ENCODE measurements at places on chromosomes 6 and 20.

DNA sequence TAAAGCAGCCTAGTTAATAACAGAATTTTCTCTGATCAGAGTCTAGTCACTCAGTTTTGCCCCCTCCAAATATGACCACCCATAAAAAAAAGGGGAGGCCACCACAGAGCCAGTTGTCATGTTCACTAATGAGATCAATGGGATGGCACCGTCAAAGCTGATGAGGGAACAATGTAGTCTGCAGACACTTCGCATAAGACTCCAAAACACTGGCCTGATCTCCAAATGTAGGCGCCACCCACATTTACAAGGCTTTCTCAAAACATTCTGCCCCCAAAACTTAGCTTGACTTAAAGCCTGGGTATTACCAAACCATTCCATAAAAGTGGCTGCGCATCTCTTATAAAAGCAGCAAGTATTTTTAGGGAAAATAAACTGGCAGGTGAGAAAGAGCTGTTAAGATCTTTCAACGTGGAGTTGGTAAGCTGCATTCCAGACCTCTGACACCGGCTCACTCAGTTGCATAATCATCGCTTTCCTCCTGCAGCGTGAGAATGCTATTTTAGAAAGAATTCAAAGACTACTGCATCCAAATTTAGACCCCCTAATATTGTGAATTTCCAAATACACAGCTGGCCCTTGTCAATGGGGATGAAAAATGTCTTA lies 59.3 kb downstream of the TBC1D7 start:
- no peak for DNase-seq

- DNase-seq: no peak
Observed at GRCh38 chr20:58965270-58966064, 15.6 kb upstream of the NELFCD start.

DNA sequence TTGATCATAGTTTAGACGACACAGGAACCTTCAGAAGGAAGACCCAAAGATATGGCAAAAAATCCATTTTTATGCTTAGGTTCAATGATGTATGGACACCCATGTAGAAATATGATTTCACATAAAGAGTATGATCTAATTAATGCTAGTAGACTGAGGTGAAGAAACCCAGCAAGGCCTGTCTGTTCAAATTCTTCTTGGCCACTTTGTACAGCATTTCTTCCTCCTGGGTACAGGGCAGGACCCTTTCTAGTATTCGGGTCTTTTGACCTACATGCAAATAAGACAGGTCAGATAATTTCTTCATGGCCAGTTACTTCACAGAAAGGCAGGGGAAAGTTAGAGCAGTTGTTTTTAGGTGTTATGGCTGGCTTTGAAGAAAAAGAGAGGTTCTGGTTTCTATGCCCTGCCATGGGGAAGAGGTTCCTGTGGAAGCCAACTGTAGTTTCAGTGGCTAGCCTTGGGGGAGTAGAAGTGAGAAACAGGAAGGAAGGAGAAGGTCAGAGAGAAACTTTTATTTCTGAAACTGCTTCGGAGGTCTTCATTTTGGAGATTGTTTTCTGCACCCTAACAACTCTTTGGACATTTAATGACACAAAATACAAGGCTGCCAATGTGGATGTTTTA lies 208.3 kb downstream of the PTPRK start:
- peak; percentile 60 for DNase-seq

GRCh38 chr20:47241345-47241781 lies 115.1 kb downstream of the ZMYND8 start:
- DNase-seq: no peak

GRCh38 chr20:25247518-25247955 lies 348 bp upstream of the PYGB start:
- peak; percentile 56 for DNase-seq

DNA sequence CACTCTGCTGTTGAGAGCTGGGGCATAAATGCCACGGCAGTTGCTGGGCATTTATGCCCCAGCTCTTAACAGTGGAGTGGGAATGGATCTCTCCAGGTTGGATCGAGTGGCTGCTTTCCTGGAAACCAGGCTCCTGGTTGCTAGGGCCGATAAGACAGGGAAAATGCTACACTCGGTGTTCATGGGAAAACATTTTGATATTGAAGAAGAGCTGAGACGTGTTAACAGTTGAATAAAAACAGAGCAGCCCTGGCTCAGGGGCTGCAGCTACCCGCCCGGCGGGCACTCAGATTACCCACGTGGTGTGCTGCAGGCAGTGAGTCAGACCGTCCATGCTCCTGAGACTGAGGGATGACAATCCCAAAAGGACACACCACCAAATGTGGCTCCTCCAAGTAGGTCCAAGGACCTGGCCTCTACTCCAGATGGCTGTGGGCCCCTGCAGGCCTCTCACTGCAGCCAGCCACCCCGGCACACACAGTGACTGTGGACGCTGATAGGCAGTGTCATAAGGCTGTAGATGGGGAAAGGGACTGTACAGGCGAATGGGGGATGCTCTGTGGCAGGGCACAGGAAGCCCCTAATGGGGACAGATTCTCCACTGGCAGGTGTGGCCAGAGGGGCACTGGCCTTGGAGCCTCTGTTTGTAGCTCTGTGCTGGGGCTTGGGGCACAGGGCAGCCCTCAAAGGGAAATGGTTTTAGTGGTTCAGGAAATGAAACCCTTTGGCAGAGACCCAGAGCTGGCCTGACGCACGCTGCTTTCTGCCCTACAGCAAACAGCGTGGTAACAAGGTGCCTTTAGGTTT lies 237.8 kb downstream of the LY86 start:
- DNase-seq: peak; percentile 90

GRCh38 chr6:89707766-89708165 lies 69.2 kb upstream of the LYRM2 start:
- DNase-seq: no peak

DNA sequence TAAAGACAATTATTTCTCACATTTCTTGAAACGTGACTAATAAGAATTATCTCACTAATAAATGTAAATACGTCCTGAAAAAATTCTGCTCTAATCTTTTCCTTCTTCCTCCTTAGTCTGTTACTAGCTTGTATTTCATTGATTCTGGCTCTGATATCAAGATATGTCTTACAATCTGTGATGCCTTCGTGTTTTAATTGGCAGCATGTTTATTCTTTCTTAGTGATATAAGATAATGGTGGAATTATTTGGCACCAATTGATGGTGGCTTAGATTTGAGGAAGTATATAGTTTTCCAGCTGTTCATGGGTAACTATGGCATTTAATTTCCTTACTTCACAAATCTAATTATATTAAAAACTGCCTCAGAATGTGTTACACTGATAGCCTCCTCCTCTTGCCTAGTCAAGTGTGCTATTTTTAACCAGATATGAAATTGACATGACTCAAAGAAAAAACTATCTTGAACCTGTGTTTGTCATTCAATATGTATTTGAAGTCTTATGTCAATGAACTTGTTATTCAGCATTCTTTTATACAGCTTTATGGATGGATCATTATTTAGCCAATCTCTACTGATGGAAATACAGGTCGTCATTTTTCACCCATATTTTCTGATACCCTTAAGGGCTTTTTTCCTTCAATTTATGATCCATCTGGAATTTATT lies 5.3 kb downstream of the CCNC start:
- DNase-seq: no peak

DNA sequence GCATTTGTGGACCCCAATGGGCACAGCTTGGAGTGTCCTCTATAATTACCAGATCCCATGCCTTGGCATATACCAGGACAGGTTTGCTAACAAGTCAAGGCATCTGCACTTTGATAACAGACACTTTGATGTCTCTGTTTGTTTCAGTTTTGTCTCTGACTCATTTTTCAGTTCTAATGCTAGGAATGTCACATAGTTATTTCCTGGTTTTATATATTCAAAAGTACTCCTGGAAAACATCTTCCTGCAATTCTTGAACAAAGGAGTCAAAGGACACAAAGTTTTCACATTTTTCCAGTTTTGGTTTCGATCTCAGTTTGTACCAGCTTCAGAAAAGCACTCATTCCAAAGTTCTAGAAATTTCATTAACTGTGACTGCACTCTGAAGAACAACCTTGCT lies 188.1 kb downstream of the FOXC1 start:
- DNase-seq: no peak

- no peak for DNase-seq
Observed at GRCh38 chr20:8616792-8617191, 452.1 kb upstream of the PLCB4 start.

GRCh38 chr6:15825332-15825930 lies 162.6 kb upstream of the DTNBP1 start:
- no peak for DNase-seq

DNA sequence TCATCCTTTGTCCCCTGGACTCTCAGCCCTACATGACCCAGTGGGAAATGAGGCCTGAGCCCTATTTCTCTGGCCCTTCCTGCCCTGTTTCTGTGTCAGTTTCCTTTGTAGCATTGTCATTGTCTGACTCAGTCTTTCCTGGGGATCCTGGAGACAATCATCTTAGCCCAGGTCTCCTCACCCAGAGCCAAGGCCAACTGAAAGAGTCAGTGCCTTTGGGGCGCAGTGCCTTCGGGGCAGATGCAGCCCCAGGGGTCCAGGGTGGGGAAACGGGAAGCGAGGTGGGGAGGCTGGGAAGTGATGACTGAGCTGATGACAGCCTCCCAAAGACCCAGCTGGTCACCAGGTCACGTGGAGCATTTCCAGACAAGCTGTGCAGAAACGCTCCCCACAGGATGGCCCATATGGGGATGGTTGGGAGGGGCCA lies 93.3 kb upstream of the SULF2 start:
- DNase-seq: no peak

DNA sequence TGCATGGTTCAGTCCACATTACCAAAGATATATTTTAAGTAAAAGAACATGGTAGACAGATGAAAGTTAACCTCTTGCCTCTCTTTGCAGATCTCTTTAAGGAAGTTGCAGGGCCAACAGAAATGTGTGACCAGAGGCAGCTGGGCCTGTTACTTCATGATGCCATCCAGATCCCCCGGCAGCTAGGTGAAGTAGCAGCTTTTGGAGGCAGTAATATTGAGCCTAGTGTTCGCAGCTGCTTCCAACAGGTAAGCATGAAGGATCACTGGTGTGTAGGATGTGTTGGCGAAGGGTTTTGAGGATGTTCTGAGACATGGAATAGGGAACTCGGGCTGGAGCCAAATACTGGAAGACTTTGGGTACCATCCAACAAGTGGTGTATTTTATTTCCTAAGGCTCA lies 508.6 kb downstream of the UTRN start:
- DNase-seq: no peak

- DNase-seq: no peak
Observed at GRCh38 chr6:133577851-133578250, 311.1 kb upstream of the TCF21 start.

DNA sequence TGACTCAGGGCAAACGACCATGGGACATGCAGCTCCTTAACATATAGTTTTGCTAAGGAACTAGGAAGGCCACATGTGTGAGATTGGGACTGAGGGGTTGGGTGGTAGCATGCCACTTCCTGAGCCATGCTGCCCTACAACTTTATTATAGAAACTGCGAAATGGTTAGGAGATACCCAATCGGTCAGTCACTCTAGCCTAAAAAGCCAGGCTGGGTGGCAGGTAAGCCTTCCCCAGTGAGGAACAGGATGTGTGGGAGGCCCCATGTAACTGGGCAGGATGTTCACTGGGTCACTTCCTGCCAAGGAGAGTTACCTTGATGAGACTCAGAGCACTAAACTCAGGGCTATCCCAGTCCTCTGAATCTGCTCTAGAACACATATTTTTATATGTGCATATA lies 123.5 kb downstream of the MAP3K7 start:
- no peak for DNase-seq

GRCh38 chr6:104607501-104607900 lies 252.2 kb downstream of the HACE1 start:
- no peak for DNase-seq

DNA sequence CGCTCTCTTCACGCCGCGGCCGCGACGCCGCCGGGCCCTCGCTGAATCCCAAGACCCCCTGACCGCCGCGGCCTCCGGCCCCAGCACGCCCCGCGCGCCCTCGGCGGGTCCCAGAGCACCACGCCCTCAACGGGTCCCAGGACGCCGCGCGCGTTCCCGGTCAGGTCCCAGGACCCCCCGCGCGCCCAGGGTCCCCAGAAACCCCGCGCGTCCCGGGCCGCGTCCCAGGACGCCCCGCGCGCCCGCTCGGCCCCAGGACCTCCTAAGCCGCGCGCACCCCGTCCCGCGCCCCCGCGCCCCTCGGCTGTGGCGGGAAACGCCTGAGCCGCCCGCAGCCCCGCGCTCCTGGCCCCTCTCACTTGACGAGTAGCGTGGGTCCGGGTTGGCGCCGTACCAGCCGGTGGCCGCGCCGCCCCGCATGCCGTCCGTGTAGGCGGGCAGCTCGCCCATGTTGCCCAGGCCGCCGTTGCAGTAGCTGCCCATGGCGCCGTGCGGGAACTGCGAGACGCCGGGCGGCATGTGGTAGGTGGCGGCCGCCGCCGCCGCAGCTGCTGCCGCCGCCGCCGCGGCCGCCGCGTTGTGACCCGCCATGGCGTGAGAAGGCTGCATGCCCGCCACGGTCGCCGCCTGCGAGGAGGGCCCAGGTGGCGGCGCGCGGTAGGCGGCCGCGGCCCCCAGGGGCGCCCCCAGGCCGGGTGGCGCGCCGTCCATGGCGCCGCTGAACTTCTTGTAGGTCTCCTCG lies 556 bp downstream of the NKX2-4 start:
- no peak for DNase-seq

- DNase-seq: no peak
Observed at GRCh38 chr20:20518263-20518662, 150.4 kb downstream of the INSM1 start.

DNA sequence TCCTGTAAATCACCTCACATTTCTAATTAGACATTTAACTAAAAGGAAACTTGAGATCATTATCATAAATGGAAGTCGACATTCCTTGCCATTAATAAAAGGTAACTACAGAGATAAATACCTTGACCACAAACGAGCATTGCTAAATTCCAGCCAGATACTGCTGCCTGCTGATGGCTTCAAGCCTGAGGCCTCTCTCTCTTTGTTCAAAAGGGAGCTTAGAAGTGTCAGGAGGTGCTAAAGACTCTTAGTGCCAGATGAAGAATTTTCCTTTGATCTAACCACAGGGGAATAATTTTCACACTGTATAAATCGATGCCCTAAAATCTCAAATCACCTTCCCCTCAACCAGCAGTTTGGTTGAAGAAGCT lies 248.2 kb upstream of the PMEPA1 start:
- no peak for DNase-seq

DNA sequence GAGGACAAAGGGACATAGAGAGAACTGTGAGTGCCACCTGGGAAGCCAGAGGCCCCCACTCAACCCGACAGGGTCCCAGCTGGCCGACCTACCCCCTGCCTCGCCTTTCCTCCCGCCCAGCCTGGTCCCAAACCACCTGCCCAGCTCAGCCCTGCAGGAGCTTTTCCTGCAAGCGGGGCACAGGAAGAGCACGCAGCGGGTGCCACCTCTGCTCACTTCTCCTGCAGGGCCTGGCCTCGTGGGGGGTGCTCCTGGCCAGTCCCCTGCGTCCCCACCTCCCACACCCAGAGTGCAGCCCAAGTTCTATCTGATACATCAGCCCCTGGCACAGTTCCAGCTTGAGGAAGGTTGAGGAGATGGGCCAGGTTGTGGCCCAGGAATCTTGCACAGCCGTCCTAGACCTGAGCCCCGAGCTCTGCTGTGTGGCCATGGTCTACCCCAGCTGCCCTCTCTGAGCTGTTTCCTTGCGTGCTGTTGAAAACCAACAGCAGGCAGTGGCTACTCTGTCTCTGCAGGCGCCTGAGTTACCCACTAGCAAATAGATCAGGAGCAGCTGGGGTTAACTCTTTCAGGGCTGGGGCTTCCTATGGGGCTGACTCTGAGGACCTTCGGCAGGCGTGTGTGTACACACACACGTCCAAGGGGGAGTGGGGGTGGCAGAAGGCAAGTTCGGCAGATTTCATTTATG lies 1.7 kb downstream of the NECAB3 start:
- DNase-seq: no peak

Data from KBM-7 (cell line).